ENCODE measurements at places on chromosomes 11 and 22.

DNA sequence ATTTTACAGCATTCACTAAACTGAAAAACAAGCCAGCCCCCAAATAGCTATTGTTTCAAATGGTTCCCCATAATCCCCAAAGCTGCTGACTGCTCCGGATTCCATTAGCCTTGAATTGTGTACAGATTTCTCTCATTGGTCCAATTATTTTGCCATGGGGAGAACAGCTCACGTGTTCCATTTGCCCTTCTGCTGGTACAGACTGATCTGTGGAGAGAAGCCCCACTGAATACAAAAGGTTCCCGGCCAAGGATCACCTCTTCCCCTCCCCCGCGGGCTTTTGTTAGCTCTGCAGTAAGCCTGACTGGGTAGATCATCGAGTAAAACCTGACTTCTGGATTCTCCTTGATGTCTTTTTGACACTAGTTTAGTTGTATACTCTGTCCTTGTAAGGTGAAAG is 9.1 kb upstream of the MAPK8IP1 start:
- DNase-seq, result no peak

- DNase-seq, result no peak
Measured at GRCh38 chr11:128196235-128196634, 391.1 kb downstream of the ETS1 start.

DNA sequence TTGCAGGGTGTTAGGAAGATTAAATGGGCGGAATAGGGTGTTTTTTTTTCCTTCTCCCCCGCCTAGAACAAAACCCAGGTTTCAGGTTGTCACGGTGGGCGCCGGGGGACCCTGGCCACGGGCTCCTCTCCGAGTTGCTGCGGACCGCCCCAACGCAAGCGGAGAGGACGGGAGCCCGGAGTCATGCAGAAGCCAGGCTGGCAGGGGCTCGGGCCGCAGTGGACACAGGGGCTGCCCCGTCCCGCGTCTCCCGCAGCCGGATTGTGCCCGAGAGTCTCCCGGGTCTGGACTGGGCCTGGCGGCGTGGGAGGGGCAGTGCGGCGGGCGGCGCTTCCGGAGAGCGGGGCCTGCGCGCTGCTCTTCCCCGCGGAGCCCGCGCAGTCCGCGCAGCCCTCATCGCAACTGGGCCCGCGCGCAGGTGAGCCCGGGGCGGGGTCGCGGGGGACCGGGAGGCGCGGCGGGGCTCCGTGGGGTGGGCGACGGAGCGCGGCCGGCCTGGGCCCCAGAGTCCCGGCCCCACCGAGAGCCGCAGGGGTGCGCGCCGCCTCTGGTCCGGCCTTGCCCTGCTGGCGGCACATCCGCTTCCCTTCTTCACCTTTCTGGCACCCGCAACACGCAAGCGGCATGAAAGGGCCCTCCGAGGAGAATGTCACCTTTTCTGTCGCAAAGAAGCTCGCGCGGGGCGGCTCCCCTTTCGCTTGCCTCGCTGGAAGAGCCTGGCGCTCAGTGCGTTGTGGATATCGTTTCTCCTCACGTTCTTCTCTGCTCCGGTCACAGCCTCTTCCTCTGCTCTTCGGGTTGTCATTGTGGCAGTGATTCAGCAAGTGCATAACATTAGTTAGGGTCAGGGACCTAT is at the start of gene TIRAP:
Gene TIRAP (plus strand): TSS at position 358 of the 856 bp plus-strand sequence. CDS start 7,802 bp downstream, outside the sequence.
- DNase-seq, result peak; percentile 30

DNA sequence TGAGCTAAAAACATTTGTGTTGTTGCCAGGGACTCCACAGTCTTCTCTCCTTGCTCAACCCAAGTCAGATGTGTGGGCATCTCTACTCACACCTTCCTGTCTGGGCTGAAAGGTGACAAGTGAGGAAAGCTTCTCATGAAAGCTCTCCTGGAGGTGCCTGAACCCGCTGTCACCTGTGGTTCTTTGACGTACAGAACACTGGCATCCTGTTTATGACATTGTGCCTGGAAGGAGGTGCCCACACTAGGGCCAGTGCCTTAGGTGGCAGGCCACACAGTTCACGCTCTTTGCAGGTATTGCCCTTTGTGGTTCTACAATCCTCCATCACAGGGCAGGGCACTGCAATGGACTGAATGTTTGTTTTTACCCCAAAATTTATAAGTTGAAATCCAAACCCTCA is 108.5 kb downstream of the CD44 start:
- DNase-seq, result peak; percentile 38

- no peak for DNase-seq
Measured at GRCh38 chr11:9697766-9698165, 33.9 kb downstream of the SWAP70 start.

GRCh38 chr11:99275521-99275920 is 254.8 kb downstream of the CNTN5 start:
- no peak for DNase-seq

DNA sequence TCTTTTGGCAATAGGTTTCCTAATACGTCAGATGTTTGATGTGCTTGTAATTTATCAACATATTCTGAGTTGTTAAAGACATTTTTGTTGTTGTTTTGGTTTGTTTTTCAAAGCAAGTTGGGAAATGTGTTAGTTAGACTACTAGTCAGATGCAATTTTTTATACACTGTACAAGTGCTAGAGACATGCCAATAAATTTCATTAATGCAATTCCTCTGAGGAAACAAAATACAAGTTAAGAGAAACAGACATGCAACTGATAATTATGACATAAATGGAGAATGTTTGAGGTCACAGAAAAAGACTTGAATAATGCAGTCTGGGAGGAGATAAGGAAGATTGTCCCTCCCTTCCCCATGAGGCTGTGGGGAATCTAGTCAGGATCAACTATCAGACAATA is 5.9 kb downstream of the OR51T1 start:
- DNase-seq, result no peak

DNA sequence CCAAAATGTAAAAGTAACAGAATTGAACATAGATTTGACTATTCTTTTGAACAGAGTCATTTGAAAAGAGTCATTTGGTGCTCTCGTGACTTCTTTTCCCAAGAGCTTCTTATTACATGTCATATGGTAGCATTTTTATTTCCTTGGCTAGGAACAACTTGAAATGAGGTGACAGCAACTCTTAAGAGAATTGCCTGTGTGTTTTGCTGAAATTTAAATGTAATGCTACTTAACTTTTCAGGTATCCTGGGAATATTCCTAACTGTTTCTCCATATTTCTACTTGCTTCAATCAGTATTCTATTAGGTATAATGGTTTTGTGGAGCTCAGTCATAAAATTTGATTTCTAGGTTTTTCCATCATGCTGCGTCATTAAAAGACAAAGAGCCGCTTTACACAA is 700.7 kb downstream of the LUZP2 start:
- no peak for DNase-seq

DNA sequence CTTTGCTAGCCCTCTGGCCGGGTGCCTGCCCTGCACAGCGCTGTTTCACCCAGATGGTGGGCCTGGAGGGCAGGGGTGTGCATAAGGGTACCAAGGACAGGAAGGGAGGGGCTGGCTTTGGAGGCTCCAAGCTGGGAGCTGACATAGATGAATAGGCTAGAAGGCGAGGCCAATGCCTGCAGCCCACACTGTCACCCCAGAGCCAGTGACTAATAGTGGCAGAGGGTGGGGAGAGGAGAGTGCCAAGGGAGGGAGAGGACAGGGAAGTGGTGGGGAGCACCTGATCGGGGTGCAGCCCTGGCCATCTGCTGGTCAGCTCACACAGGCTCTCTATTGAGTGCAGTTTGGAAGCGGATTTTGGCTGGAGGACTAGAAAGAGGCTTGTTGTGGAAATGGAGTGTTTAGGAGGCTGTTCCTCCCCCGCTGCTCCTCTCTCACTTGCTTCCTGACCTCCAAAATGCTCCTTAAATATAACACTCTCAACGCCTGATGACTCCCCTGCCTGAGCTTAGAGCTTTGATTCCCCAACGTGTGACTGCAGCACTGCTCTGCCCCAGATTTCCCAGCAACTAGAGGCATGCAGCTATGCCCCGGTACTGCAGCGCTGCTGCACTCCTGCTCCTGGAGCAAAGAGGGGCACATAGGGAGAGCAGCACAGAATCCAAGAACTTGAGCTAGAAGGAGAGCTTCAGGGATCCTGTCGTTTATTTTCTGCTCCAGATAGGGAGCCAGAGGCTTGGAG is 89.2 kb downstream of the GRAMD1B start:
- DNase-seq, result no peak
